Activated T-helper 1 cell treated with anti-CD3 and anti-CD28 coated beads, Interleukin-12 subunit alpha, Interleukin-12 subunit beta, Interleukin-2, Interleukin-4 antibody, amounts not matched to agents 30 ng/mL and 10 ng/mL and 1 ng/mL, durations not matched to agents 14 hours and 24 hours and 36 hours (primary cell): ENCODE measurements at places on chromosomes 5 and 9. TPM values are rescaled to one million over a fixed set of nuclear protein-coding genes. Genes with fewer than 3 reads are reported as not detected.
A peak's percentile ranks its signal among the peaks of the same experiment; 100 is the strongest.

The CCDC152 gene
- 4.3 and 4.9 TPM in 2 replicates for total RNA-seq

The HRCT1 gene
- total RNA-seq, result not detected in 2 replicates

The PRRX2 gene
- 6.2 and 7.8 TPM in 2 replicates for total RNA-seq

The LOX gene
- not detected in 2 replicates for total RNA-seq

The HEMGN gene
- total RNA-seq, result 0.24 and 0.31 TPM in 2 replicates

The ZBTB6 gene
- 12.1 and 12.6 TPM in 2 replicates for total RNA-seq

The PRSS3 gene
- total RNA-seq, result not detected in 2 replicates

The AQP7 gene
- total RNA-seq, result not detected in 2 replicates

The IL9 gene
- total RNA-seq, result 0.36 and 2.0 TPM in 2 replicates

The BRD9 gene
- total RNA-seq, result 77.8 and 81.6 TPM in 2 replicates

The OGN gene
- not detected in 2 replicates for total RNA-seq

The FAM151B gene
- total RNA-seq, result 0.32 TPM in 1 of 2 replicates, not detected in the other

The FAM169A gene
- 3.2 and 3.5 TPM in 2 replicates for total RNA-seq

DNA sequence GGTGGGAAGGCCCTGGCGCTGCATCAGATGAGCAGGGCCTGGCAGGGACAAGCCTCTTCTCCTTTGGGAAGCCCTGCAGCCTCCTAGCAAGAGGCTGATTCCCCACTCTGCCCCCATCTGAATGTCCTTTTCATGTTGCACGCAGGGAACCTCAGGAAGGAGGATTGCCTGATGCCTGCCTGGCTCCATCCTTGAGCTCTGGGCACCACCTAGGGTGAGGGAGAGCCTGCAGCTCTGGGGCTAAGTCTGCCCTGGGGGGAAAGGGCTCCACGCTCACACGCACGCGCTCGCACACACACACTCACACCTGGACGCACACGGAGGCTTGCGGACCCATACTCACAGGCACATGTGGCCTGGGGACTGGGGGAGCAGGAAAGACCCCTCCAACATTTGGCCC, 86.6 kb downstream of the LMX1B start:
- no peak overlapping the region for H3K4me3 ChIP-seq
- H3K27me3 ChIP-seq, result peaks cover 7% of the 10 kb centered on the region
- DNase-seq, result no peak
- H3K4me1 ChIP-seq, result peaks cover 12% of the 10 kb centered on the region
- no peak overlapping the region for H3K27ac ChIP-seq

GRCh38 chr5:72231991-72232703, 87.9 kb downstream of the MRPS27 start:
- peaks cover 29% of the 10 kb centered on the region for H3K4me1 ChIP-seq
- H3K36me3 ChIP-seq, result peaks cover 41% of the 10 kb centered on the region
- H3K27ac ChIP-seq, result no peak overlapping the region

DNA sequence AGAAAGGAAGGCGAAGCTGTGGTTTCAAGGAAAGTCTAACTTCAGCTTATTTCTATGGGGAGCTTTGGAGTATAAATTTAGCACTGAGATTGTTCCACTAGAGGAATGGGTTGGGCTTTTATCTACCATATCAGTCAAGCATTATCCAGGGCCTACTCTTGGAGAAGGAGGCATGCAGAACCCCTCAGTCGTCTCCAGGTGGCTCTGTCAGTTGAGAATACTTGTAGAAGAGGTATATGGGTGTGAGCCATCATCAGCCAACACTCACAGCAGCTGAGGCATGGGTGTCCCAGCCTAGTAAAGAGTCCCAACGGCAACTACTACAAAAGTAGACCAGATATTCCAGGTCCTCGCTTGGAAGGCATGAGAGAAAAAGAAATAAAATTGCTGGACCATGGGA, 548.5 kb upstream of the GRAMD2B start:
- no peaks in the 10 kb centered on the region for H3K27me3 ChIP-seq
- H3K4me1 ChIP-seq, result no peaks in the 10 kb centered on the region
- no peak for DNase-seq
- H3K36me3 ChIP-seq, result no peaks in the 10 kb centered on the region
- no peak overlapping the region for H3K27ac ChIP-seq

- DNase-seq, result no peak
- peaks cover 28% of the 10 kb centered on the region for H3K36me3 ChIP-seq
- H3K4me1 ChIP-seq, result peaks cover 29% of the 10 kb centered on the region
- peak overlapping the region; percentile 96 for H3K4me3 ChIP-seq
- peak overlapping the region; percentile 93 for H3K27ac ChIP-seq
- no peaks in the 10 kb centered on the region for H3K27me3 ChIP-seq
These were observed 1.1 kb downstream of the WDR5 start for GRCh38 chr9:134136996-134137299.

GRCh38 chr5:180168758-180169157, 40.3 kb downstream of the RASGEF1C start:
- no peaks in the 10 kb centered on the region for H3K36me3 ChIP-seq
- H3K27me3 ChIP-seq, result peaks cover 4% of the 10 kb centered on the region
- DNase-seq, result no peak

GRCh38 chr9:112755016-112755427, 4.5 kb downstream of the SNX30 start:
- H3K36me3 ChIP-seq, result peaks cover 16% of the 10 kb centered on the region
- H3K27me3 ChIP-seq, result peaks cover 5% of the 10 kb centered on the region
- DNase-seq, result no peak

DNA sequence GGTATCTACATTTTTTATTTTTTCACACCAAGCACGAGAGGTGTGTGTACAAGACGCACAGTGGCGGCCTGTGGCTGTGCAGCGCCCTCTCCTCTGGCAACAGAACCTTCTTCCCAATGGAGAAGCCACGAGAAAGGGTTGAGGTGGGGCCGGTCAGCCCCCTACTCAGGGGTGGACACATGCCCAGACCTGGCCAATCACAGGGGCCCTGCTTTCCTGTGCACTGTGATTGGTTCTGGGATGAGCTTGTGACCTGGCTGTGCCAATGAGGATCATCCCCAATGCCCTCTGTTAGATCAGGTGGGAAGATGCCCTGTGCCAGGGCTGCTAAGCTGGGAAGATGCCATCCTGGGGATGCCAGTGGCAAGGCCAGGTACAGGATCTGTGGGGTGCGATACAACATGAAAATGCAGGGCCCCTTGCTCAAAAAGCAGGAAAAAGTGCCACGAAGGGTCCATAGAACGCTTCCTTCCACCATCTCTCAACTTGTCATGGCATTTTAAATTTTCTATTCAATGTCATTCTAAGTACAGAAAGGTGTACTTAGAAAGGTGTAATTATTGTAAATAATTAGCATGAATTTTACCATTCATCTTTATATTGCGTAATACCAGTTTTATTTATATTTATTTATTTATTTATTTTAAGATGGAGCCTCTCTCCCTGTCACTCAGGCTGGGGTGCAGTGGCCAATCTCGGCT, 15.4 kb downstream of the IER5L start:
- H3K4me1 ChIP-seq, result peaks cover 11% of the 10 kb centered on the region
- no peak overlapping the region for H3K4me3 ChIP-seq
- no peak overlapping the region for H3K27ac ChIP-seq
- H3K27me3 ChIP-seq, result no peaks in the 10 kb centered on the region

GRCh38 chr5:20231040-20231439, 243.0 kb upstream of the CDH18 start:
- DNase-seq, result no peak
- H3K36me3 ChIP-seq, result no peaks in the 10 kb centered on the region
- H3K27ac ChIP-seq, result no peak overlapping the region
- no peaks in the 10 kb centered on the region for H3K4me1 ChIP-seq
- H3K27me3 ChIP-seq, result no peaks in the 10 kb centered on the region
- no peak overlapping the region for H3K4me3 ChIP-seq

DNA sequence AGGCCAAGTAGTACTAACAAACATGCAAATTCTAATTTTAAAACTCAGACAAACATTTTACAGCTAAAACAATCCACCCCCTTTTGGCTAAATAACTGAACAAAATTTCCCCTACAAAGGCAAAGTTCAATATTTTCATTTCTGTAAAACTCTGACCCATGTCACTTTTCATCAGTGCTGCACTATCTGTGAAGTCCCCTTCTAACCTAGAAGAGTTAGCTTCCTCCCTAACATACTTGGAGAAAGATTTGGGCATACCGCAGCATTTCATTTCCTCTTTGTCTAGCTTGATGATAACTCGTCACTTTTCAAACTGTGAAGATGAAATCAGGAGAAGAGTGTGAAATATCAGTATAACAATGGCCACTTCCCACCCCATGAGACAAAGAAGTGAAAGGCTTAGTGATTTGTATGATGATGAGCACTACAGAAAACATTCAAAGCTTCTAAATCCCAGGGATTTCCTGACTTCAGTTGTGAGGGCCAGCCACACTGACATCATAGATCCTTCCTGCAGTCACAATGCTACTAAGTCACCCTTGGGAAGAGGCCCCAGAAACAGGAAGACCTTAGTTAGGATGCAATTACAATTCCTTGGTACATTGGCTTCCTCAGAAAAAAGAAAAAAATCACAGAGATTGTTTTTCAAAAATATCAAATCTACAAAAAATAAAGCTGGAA, at the start of gene FAM81B:
Gene FAM81B (plus strand): TSS at position 555 of the 681 bp plus-strand sequence. CDS start 24 bp downstream, at position 579.
- H3K27me3 ChIP-seq, result peaks cover 6% of the 10 kb centered on the region
- no peaks in the 10 kb centered on the region for H3K4me1 ChIP-seq
- H3K36me3 ChIP-seq, result no peaks in the 10 kb centered on the region
- H3K4me3 ChIP-seq, result no peak within 1 kb of the TSS
- DNase-seq, result no peak

DNA sequence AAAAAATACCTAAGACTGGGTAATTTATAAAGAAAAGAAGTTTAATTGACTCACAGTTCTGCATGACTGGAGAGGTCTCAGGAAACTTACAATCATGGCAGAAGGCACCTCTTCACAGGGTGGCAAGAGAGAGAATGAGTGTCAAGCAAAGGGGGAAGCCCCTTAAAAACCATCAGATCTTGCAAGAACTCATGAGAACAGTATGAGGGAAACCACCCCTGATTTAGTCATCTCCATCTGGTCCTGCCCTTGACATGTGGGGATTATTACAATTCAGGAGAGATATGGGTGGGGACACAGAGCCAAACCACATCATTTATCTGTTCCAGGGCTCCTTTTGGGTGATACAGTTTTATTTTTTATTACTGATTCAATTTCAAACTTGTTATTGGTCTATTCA, 23.2 kb upstream of the ADAMTS16 start:
- no peaks in the 10 kb centered on the region for H3K27me3 ChIP-seq
- no peaks in the 10 kb centered on the region for H3K36me3 ChIP-seq
- H3K4me3 ChIP-seq, result no peak overlapping the region
- no peaks in the 10 kb centered on the region for H3K4me1 ChIP-seq

DNA sequence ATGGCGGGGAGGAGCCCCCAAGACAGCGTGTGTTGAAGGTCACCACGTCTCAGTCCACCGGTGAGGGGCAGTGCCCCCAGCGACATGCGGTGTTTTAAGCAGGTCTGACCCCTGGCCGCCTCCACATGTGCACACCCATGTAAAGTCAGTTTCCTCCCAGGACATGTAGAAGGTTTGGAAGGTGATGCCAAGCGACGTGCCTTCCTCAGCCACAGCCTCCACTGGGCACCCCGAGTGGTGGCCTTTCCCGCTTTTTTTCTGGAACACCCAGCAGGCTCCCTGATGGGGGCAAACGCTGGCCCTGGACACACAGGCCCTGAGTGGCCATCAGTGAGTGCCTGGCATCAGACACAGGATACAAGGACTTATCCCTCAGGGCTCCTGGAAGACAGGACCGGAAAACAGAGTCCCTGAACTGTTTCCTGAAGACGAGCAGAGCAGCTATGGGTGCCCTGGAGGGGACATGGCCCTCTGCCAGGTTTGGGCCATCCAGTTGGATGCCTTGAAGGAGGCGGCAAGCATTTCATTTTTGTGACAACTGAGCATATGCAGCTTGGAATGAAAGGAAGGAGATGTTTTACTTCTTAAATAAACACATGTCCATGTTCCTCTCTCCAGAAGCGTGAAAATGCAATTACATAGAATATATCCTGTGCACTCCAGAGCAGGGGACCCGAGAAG, 275.8 kb upstream of the IRX2 start:
- H3K27ac ChIP-seq, result no peak overlapping the region
- no peaks in the 10 kb centered on the region for H3K4me1 ChIP-seq
- no peak overlapping the region for H3K4me3 ChIP-seq
- no peaks in the 10 kb centered on the region for H3K36me3 ChIP-seq
- no peak for DNase-seq

DNA sequence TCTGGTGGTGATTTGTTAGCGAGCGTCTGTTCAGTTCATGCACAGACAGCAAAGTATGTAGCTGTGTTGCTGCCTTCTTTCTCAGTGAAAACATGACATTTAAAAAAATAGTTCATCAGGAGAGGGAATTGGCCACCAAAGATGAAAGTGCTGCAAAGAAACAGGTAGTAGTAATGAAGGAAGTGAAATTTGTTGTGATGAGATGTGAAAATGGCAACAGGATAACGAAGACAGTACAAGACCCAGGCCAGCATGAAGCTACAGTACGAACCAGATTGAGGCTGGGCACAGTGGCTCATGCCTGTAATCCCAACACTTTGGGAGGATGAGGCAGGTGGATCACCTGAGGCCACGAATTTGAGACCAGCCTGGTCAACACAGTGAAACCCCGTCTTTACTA, 136.0 kb downstream of the SMARCA2 start:
- no peaks in the 10 kb centered on the region for H3K4me1 ChIP-seq
- DNase-seq, result no peak
- H3K27ac ChIP-seq, result no peak overlapping the region
- no peak overlapping the region for H3K4me3 ChIP-seq
- H3K27me3 ChIP-seq, result no peaks in the 10 kb centered on the region

DNA sequence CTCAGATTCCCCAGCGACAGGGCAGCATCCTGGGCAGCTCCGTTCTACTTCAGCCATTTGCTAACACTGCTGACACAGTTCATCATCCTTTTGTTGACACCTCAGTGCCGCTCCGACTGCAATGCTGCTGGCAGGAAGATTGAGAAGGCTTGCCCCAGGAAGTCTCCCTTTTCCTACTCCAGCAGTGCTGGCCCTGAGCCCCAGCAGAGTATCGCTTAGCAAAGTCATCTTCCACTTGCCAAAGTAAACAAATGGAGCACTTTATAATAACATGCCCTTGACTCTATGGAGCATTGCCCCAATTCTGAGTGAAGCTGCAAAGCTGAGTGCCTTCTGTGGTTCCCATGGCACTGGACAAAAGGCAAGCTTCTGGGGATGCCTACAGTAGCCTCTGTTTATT, 32.2 kb downstream of the PRLR start:
- H3K27me3 ChIP-seq, result peaks cover 4% of the 10 kb centered on the region
- H3K4me1 ChIP-seq, result no peaks in the 10 kb centered on the region
- DNase-seq, result no peak
- no peak overlapping the region for H3K4me3 ChIP-seq

- H3K27ac ChIP-seq, result no peak overlapping the region
- H3K36me3 ChIP-seq, result no peaks in the 10 kb centered on the region
- peaks cover 4% of the 10 kb centered on the region for H3K4me1 ChIP-seq
- H3K27me3 ChIP-seq, result peaks cover 7% of the 10 kb centered on the region
These were observed 2.1 kb downstream of the SPATA31E1 start for GRCh38 chr9:87884578-87885459.

GRCh38 chr9:9612755-9613154, 1000.0 kb downstream of the PTPRD start:
- no peak overlapping the region for H3K27ac ChIP-seq
- no peaks in the 10 kb centered on the region for H3K4me1 ChIP-seq
- DNase-seq, result no peak
- no peaks in the 10 kb centered on the region for H3K27me3 ChIP-seq
- H3K4me3 ChIP-seq, result no peak overlapping the region

DNA sequence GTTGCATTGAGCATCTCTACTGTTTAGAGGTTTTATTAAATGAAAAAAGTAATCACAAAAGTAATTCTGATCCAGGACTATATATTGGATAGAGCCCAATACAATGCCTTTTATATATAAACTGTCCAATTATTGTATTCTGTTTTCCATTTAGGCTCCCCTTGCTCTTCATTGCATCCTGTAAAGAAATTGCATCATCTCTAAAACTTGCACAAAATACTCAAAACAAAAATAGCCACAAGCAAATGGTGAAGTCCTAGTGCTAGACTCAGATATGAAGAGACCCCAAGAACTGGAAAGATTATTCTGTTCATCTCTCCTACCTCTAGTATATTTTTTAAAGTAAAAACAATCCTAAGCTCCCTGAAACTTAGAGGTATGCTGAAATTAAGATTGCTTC, 195.8 kb downstream of the NNT start:
- DNase-seq, result no peak
- no peaks in the 10 kb centered on the region for H3K36me3 ChIP-seq
- H3K27me3 ChIP-seq, result peaks cover 1% of the 10 kb centered on the region
- no peak overlapping the region for H3K27ac ChIP-seq
